Stimulated activated CD8-positive, alpha-beta memory T cell treated with anti-CD3 and anti-CD28 coated beads, Interleukin-7, amount 100 ng/mL, for 24 hours (primary cell): ENCODE measurements at places on chromosomes 12 and 14.

- no peak for DNase-seq
Measured at GRCh38 chr12:102643879-102644575, 163.7 kb upstream of the IGF1 start.

DNA sequence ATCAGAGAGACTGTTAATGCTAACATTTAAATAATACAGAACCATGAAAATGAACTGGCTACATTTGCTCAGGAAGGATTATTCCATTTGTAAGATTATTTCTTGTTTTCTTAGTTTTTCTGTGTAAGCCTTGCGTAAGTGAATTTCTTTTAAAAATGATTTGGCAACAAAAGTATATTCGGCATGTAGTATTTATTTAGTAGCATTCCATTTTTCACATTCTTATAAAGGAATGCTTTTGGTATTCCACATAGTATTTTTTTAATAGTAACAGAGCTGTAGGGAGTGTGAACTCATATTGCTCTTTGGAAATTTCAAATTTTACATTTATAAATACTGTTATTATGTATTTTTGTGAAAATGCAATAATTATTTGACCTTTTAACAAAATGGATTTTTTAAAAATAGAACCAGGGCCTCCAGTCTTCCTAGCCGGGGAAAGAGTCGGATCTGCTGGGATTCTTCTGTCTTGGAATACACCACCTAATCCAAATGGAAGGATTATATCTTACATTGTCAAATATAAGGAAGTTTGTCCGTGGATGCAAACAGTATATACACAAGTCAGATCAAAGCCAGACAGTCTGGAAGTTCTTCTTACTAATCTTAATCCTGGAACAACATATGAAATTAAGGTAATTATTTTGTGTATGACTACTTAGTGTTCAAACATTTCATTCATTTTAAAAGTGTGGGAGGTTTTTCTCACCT lies 1.2 kb downstream of the PTPRQ start:
- no peak for DNase-seq

DNA sequence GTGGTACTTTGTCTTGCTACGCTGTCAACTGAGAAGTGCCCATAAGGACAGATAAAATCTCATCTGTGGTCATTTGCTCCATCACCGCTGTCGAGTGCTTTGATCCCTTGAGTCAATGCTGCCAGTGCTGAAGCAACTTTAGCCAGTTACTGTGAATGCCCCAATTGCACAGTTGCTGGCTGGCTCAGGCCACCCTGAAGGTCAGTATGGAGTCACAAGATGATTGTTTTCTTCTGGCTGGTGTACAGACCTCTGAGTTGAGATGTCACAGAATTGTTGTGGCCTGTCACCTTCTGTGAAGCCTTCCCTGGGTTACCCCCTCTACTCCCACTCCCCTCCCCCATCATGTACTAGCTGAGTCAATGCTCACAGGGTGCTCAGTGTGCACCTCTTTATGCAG lies 92.9 kb downstream of the PELI2 start:
- DNase-seq, result no peak

- no peak for DNase-seq
Measured at GRCh38 chr14:33959692-33960151, 8.8 kb upstream of the EGLN3 start.

- no peak for DNase-seq
Measured at GRCh38 chr12:52335598-52336262, 14.5 kb upstream of the KRT83 start.

- no peak for DNase-seq
Measured at GRCh38 chr14:76924371-76925096, 98.3 kb downstream of the LRRC74A start.

GRCh38 chr14:72649603-72650227 lies 244.2 kb downstream of the DPF3 start:
- DNase-seq, result no peak

GRCh38 chr12:41055875-41056577 lies 132.1 kb upstream of the PDZRN4 start:
- no peak for DNase-seq

GRCh38 chr14:20455355-20456300 lies 602 bp downstream of the APEX1 start:
- peak; percentile 53 for DNase-seq

DNA sequence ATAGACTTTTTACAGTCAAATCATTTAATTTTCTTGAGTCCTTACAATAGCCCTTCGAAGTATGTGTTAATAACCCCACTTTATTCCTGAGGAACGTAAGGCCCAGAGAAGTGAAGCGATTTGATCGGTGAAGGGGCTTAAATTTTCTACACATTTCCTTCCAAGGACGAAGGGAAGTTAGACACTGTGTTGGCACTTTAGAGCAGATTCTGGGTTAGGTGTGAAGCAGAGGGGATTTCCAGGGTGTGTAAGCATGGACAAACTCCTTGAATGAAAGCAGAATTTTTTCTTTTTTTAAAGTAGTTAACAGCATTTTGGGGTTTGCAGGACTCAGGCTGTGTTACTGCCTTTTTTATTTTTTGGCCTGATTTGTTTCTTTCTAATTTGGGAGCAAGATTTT lies 38.9 kb downstream of the PRORP start:
- no peak for DNase-seq

- peak; percentile 11 for DNase-seq
Measured at GRCh38 chr14:99055816-99056215, 216.2 kb downstream of the BCL11B start.

DNA sequence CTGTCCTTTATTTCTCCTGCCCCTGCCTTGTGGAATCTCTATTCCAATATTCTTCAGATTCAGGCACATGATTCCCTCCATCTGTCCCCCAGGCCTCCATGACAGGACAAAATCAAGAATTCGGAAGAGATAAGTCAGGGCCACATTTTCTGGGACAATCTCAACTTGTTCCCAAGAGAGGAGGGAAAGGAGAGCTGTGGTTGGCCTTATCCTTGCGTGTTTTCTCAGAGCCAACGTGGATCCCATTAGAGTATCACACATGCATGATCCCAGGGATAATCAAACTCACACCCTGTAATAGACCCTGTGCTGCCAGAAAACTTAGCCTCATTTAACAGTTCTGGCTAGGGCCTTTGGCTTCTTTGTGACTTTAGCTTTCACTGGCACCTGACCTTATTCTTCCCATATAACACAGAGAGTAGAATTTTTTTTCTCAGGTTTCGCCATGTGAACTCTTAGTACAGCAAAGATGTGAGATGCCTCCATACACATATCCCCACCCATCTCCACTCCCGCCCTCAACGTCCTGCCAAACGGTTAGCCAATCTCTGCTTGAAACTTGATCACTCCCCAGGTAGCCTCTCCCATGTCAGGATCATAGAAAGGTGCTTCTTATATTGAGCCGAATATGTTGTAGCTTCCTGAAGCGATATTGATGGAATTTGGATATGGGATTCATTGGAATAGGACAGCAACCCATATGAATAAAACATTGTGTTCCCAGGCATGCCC lies 6.7 kb upstream of the KRT1 start:
- DNase-seq, result no peak

DNA sequence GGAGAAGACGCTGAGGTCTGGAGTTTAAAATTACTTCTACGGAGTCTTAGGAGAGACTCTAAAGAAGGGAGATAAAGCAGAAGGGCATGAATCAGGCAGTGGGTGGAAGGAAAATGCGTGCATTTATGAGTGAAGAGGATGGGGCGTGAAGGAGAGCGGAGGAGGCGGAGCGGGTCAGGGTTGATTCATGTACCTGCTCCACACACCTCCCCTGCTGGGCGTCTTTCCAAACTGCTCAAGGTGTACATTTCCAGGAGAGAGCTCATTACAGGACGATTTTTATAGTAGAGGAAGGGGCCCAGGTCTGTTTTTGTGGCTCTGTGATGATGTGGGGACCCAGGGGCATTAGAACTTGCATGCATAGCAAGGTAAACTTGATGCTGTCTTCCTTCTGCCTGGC lies 65.0 kb upstream of the ASPG start:
- DNase-seq, result no peak

DNA sequence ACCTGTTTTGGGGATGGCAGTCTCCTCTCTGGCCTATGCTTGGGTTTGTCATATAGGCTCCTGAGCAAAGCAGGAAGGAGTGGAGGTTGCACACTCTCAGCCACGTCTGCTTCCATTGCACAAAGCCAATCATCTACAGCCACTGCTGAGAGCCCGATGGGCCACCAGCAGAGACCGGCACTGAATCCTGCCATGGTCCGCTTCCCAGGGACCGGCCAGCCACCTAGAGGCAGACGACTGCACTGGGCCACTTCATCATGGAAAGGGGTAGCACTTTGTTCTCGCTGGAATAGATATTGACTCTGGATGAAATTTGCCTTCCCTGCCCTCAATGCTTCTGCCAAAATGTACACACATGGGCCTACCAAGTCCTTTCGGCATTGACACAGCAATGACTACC lies 22.3 kb downstream of the DLK1 start:
- DNase-seq, result no peak

GRCh38 chr12:100375038-100375735 lies 18.3 kb downstream of the SLC17A8 start:
- no peak for DNase-seq
